Kidney (tissue), 22 donors: ENCODE measurements at places on chromosomes 4 and X.

- no peak for DNase-seq
Observed at GRCh38 chr4:40848251-40848650, 98.5 kb downstream of the NSUN7 start.

DNA sequence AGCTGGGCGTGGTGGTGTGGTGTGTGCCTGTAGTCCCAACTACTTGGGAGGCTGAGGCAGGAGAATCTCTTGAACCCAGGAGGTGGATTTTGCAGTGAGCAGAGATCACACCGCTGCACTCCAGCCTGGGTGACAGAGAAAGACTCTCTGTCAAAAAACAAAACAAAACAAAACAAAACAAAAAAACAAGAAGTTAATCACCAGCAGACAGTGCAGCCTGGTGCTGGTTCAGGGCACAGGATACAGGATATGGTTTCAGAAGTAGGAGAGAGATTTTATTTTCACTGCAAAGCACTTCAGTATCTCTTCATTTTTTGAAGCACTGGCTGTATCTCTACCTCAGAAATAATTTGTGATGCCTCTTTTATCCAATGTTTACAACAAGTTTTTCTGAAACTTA lies 1222.9 kb upstream of the PRKX start:
- DNase-seq = no peak

DNA sequence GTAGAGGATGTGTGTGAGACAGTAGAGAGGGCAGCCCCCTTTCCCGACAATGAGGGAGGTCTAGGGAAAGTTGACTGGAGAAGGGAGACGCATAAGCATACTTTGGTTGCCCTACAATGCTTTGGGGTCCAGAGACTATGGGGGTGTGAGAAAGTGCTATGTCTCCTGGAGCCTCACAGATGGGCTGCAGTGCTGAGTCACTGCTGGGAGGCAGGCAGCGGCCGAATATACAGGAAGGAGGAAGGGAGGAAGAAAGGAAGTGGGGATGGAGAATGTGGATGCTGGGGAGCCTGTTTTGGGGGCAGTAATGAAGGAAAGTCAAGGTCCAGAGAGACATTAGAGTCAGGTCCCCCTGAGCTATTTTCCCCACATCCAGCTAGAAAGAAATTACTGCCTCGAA lies 12.7 kb downstream of the DRP2 start:
- no peak for DNase-seq

- DNase-seq = no peak
Observed at GRCh38 chr4:165478260-165478659, 99.5 kb downstream of the CPE start.

GRCh38 chr4:19386786-19387185 lies 864.9 kb upstream of the SLIT2 start:
- DNase-seq = no peak

DNA sequence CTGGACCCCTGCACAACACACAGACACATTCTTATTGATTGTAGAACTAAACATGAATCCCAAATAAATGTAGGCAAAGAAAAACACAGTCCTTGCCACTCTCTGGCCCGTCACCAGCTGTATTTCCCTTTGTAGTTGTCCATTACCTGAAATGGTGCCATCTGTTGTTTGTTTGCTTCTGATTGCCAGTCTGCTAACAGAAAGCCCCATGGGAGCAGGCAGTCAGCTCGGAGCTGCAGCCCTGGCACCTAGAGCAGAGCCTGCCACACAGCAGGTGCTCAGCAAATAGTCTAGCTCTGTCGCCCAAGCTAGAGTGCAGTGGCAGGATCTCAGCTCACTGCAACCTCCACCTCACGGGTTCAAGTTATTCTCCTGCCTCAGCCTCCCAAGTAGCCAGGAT lies 28.9 kb downstream of the CPLX1 start:
- no peak for DNase-seq

- peak; percentile 74 for DNase-seq
Observed at GRCh38 chr4:117134386-117134785, 49.0 kb upstream of the TRAM1L1 start.

- DNase-seq = no peak
Observed at GRCh38 chr4:166121897-166122296, 248.9 kb downstream of the TLL1 start.

GRCh38 chr4:185742766-185743165 lies 69.2 kb downstream of the SORBS2 start:
- DNase-seq = no peak

- no peak for DNase-seq
Observed at GRCh38 chr4:4269856-4270255, 20.1 kb downstream of the LYAR start.

DNA sequence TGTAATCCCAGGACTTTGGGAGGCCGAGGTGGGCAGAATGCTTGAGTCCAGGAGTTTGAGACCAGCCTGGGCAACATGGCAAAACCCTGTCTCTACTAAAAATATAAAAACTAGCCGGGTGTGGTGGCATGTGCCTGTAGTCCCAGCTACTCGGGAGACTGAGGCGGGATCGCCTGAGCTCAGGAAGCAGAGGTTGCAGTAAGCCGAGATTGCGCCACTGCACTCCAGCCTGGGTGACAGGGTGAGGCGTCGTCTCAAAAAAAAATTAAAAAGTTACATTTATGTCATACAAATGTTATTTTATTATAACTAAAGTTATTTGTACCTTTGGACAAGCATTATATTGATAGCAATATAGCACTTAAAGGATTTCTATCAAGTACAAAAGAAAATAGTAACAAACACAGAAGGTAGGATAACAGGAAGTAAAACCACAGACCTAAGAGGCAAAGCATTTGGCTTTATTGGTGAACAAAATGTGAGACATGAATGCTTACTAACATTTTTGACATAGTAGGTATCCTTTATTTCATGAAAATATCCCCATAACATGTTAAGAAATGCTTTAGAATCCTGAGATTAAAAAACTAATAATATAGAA lies 51.5 kb downstream of the TMEM165 start:
- no peak for DNase-seq

DNA sequence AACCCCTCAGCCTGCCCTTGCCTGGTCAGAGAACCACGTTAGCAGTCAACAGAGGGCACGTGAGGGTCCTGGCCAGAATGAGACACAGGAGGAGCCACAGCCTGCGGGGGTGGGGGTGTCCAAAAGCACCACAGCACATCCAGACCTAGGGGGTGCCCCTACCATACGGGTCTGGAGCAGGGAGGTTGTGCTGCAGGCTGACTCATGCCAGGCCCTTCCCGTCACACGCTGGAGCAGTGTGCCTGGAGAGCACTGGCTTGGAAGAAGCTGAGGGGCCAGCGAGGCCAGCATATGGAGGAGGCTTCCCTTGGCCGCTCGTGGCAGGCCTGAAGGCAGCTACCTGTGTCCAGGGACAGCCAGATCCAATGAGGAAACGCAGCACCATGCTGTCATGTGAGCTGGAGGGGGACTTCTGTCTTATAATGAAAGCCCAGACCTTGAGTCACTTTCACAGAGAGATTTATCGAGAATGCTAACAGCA lies 1.5 kb upstream of the IRAK1 start:
- no peak for DNase-seq

- no peak for DNase-seq
Observed at GRCh38 chr4:20840648-20841190, 140.5 kb downstream of the PACRGL start.

DNA sequence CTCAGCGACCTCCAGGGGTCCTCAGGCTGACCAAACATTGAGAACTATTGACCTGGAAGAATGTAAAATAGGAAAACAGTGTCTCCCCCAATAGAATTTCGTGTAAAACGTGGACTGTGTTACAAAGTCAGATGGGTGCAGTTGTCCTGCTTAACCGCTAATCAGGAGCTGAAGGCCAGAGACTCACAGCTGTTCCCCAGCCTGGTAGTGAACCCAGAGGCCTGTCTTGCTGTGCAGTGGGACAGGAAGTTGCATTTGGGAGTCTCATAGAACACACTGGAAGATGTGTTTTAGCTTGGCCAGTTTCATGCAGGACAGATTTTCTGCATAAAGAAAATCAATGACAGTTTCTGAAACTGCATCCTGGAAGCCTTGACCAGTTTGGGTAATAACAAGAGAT lies 151.5 kb downstream of the PTTG2 start:
- no peak for DNase-seq

DNA sequence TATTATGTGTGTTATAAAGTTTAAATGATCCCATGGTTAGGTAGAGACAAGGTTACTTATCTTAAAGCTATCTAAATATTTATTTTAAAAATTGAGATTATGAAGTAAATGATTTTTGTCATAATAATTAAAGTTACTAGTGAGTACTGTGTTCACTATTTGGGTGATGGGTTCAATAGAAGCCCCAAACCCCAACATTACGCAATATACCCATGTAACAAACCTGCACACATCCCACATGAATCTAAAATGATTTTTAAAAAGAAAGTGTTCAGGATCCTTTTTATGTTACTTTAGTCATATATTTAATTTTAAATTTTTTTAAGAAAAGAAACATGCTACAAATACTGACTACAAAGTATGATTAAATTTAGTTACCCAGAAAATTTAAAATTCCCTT lies 193.9 kb downstream of the TLL1 start:
- no peak for DNase-seq

DNA sequence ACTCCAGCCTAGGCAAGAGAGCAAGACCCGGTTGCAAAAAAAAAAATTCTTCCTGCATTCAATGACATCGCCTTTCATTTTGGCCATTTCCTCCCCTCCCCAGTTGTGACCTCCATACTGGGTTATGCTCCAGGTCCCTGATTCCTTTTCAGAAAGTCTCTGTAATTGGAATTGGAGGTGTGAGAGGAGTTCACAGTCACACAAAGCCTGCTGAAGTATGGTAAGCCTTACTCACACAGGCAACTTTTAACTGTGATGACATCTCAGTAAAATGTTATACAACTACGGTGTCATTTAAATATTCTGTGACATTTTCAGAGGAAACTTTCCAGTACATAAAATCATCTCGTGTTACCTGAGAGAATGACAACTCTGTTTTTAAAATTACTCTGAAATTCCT lies 73.6 kb downstream of the CEP44 start:
- no peak for DNase-seq

GRCh38 chrX:14673764-14674163 lies 144.4 kb downstream of the GLRA2 start:
- DNase-seq = no peak

DNA sequence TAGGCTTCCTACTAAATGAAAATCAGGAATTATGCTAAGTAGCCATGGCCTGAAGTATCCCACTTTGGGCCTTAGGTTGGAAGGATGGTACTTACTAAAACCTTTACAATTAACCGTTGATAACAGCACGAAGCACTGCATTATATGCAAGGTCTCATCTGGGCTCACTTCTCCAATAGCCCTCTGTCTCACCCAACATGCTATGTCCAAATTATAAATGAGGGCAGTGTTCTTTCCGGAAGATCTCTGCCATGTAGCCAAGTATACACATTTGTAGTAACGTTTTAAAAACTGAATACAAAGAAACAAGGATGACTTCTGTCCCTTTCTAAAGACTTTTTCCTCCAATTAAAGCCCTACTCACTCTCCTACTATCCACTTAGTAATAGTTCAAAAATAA lies 51.6 kb downstream of the SCFD2 start:
- DNase-seq = no peak

GRCh38 chrX:15107367-15107988 lies 162.4 kb downstream of the ASB9 start:
- DNase-seq = no peak

- no peak for DNase-seq
Observed at GRCh38 chrX:139881130-139881529, 51.7 kb downstream of the ATP11C start.

GRCh38 chr4:8199594-8200301 lies 658 bp downstream of the SH3TC1 start:
- DNase-seq = peak; percentile 73

GRCh38 chr4:158906073-158906472 lies 137.2 kb downstream of the FNIP2 start:
- no peak for DNase-seq

- DNase-seq = no peak
Observed at GRCh38 chrX:11059933-11060332, 51.2 kb upstream of the HCCS start.

DNA sequence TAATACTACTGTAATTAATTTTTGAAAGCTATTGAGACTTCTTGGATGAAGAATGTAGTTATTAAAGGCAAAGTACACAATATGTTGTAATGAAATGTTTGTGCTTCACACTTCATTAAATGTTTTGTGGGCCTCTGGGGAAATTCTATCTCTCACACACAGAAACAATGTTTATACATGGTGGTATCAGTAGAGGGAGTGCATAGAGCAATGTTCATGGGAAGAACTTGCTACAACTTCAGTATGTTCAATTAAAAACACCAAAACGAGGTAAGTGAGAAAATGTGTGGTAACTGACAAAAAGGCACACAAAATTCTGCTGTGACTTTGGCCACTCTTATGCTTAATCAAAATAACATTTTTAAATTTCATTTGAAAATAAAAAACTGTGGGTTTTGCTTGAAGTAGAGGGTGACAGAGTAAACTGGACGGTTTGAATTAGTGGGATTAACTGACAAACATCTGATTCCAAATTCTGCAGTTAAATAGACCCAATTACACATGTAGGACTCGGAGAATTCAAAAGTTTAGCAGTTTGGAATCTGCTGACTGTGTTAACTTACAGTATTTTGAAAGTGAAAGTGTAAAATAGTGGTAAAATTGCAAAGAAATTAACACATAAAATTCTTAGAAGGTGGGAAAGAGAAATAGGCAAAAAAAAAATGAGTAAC lies 111.4 kb upstream of the TTC29 start:
- no peak for DNase-seq

- no peak for DNase-seq
Observed at GRCh38 chr4:167114416-167114971, 119.8 kb downstream of the SPOCK3 start.

DNA sequence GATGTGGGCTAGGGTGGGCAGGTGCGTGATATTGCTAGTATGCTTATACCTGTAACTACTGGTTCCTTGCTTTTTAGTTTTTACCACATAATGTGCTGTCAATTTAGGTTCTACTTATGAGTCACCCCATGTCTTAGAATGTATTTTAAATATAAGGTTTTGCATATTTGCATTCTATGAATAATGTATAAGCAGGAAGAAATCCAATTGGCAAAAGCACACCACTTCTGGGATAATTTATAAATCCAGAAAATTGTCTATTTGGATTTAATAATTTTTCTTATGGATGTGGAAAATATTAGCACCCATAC lies 421.6 kb downstream of the PCDH7 start:
- no peak for DNase-seq

- no peak for DNase-seq
Observed at GRCh38 chr4:169185133-169185956, 85.4 kb downstream of the SH3RF1 start.

DNA sequence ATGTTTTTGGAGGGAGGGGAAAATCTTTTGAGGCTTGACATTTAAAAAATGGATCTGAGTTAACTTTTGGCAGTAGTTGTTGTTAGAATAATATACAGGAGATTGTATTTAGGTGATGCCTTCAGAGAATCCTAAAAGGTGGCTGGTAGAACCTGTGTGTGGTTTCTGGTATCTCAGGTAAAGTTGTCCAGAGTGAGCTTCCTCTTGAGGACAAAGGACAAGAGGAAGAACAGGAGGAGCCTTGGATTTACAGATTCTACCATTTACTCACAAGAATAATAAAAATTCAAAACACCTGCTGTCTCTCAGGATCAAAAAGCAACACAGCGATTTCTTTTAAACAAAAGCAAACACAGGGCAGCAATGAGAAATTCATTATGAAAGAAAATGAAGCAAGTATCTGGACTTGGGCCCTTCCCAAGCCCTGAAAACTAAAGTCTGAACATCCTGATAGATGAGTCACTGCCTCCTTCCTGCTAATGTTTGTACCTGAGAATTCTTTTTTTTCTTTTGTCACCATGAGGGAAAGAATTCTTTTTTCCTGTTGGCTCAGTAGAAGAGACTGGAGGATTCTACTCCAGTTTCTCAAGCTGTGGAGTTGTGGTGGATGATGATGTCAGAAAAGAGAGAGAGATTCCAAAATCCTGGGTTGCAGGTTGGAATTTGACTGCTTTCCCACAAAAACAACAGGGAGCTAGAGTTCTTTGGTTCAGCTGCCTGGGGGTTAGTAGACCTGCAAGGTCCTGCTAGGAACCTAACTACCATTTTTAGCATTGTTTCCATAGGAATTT lies 31.5 kb upstream of the RAPGEF2 start:
- no peak for DNase-seq
